ENCODE measurements at places on chromosomes 7 and 10. TPM values are rescaled to one million over a fixed set of nuclear protein-coding genes. Genes with fewer than 3 reads are reported as not detected.
A peak's percentile ranks its signal among the peaks of the same experiment; 100 is the strongest.

The CH25H gene
- total RNA-seq: not detected

- peak; percentile 100 for DNase-seq
These were observed 65.5 kb downstream of the CUX1 start for GRCh38 chr7:101882595-101883564.

The ZNF488 gene
- 2.6 TPM for total RNA-seq

The LDB3 gene
- total RNA-seq: 0.31 TPM

The KCND2 gene
- 0.53 TPM for total RNA-seq

All from A172 (cell line).